ENCODE measurements at places on chromosomes 13 and 19.
A peak's percentile ranks its signal among the peaks of the same experiment; 100 is the strongest.

GRCh38 chr19:55312621-55313512 lies 12.3 kb downstream of the TMEM150B start:
- DNase-seq = no peak

DNA sequence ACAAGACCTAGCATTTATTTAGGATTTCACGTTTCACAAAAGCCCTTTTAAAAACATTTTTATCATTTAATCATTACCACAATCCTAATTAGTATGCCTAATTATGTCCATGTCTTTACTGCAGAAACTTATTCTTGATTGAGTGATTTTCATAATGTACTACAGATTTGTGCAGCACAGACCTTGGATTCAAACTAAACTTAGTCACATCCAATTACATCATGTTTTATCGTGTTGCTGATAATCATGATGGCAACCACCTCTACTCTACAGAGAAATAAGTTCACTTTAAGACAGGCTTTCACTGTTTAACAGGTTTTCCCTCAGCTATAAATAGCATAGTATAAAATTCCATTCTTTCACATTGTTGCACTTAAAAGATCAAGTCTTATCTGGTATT lies 240.9 kb upstream of the RFC3 start:
- no peak for DNase-seq

- no peak for DNase-seq
Observed at GRCh38 chr13:48505597-48506091, 27.2 kb downstream of the RCBTB2 start.

DNA sequence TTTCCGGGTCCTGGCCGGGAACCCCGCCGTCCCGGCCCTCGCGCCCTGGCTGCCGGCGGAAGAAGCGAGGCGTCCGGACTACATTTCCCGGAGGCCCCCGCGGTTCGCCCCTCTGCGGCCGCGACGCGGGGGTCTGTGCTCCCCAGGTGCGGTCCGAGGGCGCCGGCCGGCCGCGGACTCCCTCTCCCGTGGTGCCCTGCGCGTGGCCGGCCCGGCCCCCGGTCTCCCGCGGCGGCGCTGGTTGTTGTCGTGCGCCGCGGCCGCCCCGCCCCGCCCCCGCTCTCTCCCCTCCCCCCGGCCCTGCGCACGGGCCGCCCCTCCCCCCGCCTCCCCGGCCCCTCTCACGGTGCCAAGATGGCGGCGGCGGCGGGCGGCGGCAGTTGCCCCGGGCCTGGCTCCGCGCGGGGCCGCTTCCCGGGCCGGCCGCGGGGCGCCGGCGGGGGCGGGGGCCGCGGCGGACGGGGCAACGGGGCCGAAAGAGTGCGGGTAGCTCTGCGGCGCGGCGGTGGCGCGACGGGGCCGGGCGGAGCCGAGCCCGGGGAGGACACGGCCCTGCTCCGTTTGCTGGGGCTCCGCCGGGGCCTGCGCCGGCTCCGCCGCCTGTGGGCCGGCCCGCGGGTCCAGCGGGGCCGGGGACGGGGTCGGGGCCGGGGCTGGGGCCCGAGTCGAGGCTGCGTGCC lies at the start of gene KMT2B:
Gene KMT2B (plus strand): TSS at position 339 of the 680 bp plus-strand sequence. CDS start 16 bp downstream, at position 355.
- DNase-seq = peak; percentile 100

- peak; percentile 81 for DNase-seq
Observed at GRCh38 chr13:90867336-90867683, 480.2 kb upstream of the MIR17HG start.

- no peak for DNase-seq
Observed at GRCh38 chr13:38804536-38804935, 117.7 kb downstream of the FREM2 start.

DNA sequence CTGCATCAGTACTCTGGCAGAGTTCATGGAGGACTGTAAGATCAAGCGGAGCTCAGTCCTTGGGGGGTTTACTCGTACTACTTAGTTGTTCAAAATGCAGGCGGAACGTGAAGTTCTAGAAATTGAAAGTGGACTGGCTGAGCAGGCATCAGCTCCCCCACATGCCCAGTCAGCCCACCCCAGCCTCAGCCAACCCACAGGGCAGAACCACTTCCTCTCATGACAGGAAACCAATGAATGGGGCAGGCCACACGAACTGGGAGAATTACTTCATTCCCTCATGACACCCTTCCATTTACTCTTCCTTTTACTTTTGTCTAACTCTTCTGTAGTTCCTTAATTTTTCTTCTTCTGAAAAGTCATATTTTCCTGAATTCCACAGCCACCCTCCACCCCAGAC lies 71.9 kb downstream of the FLT1 start:
- no peak for DNase-seq

DNA sequence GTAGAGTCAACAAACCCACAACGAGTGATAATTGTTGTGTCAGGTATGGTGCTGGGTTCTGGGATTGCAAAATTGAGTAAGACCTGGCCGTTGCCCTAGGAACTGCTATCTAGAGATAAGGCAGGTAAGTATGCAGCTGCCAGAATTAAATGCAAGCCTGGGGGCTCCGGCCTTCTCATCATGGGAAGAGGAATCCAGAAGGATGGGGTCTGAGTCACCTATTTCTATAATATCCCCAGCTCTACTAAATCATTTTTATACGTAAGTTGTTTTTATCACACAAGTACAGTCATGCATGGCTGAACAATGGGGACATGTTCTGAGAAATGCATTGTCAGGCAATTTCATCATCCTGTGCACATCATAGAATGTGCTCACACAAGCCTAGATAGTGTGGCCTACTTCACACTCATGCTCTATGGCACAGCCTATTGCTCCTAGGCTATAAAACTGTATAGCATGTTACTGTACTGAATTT lies 203.0 kb downstream of the KLF5 start:
- no peak for DNase-seq

GRCh38 chr19:33510462-33511194 lies 11.0 kb downstream of the PEPD start:
- no peak for DNase-seq

DNA sequence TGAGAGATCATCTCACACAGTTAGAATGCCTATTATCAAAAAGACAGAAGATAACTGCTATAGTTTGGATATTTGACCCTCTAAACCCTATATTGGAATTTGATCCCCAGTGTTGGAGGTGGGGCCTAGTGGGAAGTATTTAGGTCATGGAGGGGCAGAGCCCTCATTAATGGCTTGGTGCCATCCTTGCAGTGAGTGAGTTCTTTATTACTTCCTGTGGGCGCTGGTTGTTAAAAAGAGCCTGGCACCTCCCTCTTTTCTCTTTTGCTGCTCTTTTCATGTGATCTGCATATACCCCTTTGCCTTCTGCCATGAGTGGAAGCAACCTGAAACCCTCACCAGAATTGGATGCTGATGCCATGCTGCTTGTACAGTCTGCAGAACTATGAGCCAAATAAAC lies 66.8 kb downstream of the TDRD3 start:
- no peak for DNase-seq

DNA sequence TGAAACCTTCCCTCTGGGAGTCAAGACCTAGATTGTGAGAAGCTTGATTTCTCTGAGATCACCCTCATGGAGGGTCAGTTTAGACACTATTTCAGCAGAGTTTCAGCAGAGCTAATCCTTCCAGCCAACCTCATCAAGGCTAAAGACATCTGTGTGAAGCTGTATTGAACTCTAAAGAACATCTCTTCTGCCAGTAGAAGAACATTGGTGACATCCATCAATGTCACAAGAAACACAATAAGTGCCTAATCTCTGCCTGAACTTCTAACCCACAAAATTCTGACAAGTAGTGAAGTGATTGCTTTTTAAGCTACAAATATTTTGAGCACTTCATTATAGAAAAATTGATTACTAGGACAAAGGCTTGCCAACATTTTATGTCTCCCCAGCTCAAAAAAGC lies 475.8 kb upstream of the PCDH20 start:
- no peak for DNase-seq

DNA sequence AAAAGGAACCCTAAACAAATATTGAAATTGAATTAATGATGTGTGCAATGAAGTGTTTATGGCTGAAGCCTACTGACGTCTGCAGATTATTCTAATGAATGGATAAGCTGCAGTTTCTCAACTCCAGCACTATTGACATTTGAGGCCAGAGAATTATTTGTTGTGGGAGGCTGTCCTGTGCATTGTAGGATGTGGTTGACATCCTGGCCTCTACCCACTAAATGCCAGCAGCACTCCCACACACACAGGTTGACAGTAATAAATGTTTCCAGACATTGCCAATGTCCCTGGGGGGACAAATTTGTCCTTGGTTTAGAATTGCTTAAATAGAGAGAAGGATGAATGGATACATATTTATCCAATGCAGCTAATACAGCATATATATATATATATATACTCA lies 19.2 kb upstream of the MYH14 start:
- DNase-seq = no peak

GRCh38 chr13:52599848-52600603 lies 42.2 kb upstream of the HNRNPA1L2 start:
- peak; percentile 82 for DNase-seq

GRCh38 chr13:109162248-109163036 lies 533.0 kb downstream of the MYO16 start:
- no peak for DNase-seq

DNA sequence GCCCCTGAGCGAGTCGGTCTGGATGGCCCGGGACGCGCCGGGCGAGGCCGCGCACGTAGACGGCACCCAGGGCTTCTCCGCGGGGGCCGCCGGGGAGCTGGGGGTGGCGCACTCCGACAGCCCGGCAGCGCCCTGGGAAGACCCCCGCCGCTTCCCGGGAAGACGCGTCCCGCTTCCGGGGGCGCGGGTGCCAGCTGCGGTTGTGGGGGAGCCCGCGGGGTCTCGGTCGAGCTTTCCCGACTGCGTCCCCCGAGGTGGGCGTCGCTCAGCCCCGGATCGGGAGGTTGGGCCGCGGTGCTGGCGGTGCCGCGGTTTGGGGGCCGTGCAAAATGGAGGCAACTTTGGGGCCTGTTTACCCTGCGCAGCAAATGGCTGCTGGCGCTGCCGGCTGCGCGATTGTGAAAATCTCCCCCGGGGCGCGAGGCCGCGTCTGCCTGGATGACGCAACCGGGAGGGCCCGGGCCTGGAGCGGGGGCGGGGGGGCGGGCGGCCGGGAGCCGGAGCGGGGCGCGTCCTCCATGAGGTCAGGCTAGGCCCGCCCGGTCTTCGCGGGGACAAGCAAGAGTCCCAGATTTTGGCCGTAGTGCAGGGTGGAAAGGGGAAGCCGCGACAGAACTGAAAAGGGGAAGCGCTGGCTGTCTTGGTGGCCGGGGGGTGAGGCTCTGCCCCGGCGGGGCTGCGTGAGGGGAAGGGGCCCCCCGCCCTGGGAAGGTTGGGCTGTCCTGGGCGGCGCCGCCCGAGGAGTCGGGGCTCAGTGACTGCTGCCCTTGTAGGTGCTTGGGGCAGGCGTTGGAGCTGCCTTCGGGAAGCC lies 11.3 kb downstream of the PEAK3 start:
- no peak for DNase-seq

- DNase-seq = no peak
Observed at GRCh38 chr19:40805258-40805868, 6.4 kb downstream of the EGLN2 start.

DNA sequence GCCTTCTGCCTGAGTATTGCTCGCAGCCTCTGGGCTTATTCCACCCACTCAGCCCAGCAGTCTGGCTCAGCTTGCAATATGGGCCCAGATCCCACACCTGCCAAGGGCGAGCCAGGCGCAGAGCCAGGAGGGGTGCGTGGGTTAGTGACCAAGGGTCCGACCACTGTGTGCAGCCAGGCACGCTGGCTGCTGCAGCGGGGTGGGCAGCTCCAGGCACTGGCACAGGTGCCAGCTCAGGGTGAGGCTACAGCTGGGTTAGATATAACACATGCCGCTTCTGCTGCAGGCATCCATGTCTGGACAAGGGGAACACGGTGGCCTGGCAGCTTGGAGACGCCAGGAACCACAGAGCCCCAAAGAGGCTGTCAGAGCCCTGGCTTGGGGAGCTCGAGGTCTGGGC lies 12.6 kb upstream of the URAD start:
- no peak for DNase-seq

DNA sequence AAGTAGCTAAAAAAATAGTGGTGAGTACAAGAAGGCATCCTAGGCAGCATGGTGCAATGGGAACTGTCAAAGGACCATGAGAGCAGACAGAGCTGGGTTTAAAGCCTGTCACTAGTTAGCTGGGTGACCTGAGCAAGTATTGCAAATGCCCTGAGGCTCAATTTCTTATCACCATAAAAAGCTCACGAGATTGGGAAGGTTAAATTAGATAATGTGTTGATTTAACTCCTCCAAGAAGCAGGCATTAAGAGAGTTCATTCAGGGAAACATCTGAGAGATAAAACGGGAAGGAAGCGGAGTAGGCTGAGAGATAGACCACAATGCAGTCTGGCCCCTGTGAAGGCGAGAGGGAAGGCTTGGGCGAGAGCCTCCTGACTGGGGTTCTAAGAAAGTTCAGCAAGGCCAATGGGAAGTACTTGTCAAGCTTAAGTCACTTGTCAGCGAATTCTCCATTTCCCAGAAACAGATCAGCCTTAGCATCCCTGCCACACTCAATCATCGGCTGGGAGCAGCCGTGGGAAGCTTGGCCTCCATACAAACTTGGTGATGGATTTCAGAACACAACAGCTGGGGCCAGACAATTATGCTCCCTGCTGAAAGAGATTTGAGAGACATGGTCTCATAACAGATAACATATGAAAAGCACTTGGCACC lies 105.5 kb downstream of the POU4F1 start:
- DNase-seq = no peak

GRCh38 chr19:48573163-48573505 lies 21.2 kb downstream of the SULT2B1 start:
- DNase-seq = no peak

DNA sequence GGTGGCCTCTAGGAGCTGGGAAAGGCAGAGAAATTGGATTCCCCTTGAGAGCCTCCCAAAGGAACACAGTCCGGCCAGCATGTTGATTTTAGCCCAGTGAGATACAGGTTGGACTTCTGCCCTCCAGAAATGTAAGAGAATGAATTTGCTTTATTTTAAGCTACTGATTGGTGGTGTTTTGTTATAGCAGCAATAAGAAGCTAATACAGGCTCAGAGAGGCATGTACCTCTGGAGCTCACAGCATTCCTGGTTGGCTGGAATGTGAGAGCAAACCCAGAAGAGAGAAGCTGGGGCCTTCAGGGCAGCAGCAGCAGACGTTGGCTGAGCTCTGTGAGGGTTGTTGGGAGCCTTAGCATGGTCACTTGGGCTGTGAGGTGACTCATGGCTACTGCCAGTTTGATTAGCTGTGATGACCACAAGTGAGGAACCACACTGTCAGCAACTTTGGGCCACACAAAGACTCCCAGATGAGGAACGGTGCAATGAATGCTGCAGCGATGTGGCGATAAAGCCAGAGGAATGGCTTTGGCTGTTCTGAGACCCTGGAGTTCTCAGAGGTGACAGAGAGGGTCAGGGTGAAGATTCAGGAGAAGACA lies 80.1 kb downstream of the CYSLTR2 start:
- no peak for DNase-seq

- no peak for DNase-seq
Observed at GRCh38 chr13:87129602-87130300, 541.4 kb upstream of the SLITRK5 start.

GRCh38 chr19:38209671-38210457 lies 14.2 kb downstream of the DPF1 start:
- no peak for DNase-seq

GRCh38 chr13:97866346-97866745 lies 87.1 kb upstream of the IPO5 start:
- DNase-seq = no peak

- DNase-seq = no peak
Observed at GRCh38 chr13:71828117-71828516, 38.9 kb downstream of the DACH1 start.

Measured in NCI-H526 (cell line).